Stimulated activated CD4-positive, alpha-beta T cell treated with anti-CD3 and anti-CD28 coated beads, Interleukin-4, amount 100 ng/mL, for 4 hours (primary cell): ENCODE measurements at places on chromosomes 4 and X.

- DNase-seq, result no peak
These were observed 236.9 kb downstream of the CHIC1 start for GRCh38 chrX:73799888-73800287.

DNA sequence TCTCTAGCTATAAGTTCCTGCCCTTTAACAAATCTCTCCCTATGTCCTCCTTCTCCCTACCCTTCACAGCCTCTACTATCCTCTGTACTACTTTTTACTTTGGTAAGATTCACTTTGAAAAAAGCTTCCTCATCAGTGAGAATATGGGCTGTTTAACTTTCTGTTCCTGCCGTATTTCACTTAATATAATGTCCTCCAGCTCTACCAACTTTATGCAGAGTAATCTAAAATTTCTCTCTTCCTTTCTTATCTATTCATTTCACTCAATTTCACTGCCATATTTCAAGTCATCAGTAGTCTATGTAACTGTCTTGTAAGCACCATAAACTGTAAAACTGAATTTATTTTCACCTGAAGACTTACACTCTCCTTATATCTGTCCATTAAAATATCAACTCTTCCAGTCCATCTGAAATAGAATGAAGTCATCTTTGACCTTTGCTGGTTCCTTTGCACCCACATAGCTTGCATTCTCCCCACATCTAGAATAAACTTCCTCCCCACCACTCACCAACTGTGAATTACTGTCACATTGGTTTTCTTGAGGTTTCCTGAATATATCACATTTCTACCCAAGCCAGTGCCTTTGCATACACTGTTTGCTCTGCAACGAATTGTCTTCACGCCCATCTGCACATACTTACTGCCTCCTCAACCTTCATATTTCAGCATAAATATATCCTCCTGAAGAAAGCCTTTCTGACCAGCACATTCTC, 54.6 kb downstream of the ARAP2 start:
- DNase-seq, result peak; percentile 2

DNA sequence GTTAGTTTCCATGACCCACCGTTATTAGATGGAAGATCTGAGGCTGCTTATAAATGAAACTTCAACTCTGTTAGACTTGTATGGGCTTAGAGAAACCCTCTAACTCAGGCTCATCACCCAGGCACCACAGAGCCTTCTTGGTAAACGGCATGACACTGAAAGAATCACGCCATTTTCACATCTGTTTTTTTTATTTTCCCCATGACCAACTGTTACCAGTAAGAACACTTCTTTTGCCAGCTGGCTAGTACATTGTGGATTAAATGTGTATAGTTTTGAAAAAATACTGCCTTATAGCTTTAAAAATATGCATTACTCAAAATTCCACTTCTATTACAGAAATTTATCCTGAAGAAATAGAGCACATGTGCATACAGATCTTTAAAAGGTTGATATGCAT, 48.0 kb upstream of the APELA start:
- DNase-seq, result no peak

DNA sequence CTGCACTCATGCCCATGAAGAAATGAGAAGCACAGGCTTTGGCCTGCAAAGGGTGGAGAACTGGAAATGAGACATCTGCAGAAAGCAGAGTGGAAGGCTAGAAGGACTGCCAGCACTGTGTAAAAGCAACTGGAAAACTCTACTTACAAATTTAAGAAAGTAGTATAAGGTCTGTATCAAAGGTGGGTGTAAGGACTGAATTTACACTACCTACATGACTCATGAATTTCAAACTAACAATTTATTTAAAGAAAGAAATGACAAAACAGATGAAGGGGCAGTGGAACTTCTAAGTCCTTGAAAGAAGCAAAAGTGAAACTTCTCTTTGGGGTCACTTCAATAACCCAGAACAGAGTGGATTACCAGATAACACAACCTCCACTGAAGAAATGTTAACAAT, 71.2 kb downstream of the SLC10A7 start:
- DNase-seq, result no peak

GRCh38 chr4:101157415-101158133, 189.8 kb downstream of the PPP3CA start:
- DNase-seq, result no peak

DNA sequence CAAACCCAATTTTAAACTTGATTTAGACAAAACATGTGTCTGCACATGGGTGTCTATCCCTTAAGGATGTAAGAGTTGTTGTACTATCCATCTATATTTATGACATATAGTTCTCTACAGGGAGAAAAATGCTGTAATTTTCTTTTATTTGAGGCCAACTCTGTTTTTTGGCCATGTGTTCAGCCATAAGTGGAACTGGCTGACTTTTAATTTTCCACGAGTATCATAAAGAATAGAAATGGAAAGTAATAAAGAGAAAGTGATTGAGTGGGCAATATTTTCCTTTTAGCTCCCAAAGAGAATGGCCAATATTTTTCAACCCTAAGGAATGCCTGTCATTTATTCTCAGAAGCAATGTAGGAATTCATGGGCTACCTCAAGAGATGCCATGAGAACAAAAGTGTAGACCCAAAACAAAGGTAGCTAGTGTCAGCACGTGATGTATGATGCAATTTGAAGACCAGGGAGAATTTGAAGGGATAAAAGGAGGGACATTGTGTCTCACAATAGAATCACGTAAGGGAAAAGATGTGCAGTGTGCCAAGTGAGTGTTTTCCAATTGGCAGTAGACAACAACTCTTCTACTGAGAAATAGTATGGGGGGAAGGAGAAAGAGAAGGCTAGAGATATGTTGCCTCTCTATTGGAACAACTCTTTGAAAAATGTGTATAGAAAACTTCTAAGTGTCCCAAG, 27.8 kb upstream of the MXRA5 start:
- no peak for DNase-seq

DNA sequence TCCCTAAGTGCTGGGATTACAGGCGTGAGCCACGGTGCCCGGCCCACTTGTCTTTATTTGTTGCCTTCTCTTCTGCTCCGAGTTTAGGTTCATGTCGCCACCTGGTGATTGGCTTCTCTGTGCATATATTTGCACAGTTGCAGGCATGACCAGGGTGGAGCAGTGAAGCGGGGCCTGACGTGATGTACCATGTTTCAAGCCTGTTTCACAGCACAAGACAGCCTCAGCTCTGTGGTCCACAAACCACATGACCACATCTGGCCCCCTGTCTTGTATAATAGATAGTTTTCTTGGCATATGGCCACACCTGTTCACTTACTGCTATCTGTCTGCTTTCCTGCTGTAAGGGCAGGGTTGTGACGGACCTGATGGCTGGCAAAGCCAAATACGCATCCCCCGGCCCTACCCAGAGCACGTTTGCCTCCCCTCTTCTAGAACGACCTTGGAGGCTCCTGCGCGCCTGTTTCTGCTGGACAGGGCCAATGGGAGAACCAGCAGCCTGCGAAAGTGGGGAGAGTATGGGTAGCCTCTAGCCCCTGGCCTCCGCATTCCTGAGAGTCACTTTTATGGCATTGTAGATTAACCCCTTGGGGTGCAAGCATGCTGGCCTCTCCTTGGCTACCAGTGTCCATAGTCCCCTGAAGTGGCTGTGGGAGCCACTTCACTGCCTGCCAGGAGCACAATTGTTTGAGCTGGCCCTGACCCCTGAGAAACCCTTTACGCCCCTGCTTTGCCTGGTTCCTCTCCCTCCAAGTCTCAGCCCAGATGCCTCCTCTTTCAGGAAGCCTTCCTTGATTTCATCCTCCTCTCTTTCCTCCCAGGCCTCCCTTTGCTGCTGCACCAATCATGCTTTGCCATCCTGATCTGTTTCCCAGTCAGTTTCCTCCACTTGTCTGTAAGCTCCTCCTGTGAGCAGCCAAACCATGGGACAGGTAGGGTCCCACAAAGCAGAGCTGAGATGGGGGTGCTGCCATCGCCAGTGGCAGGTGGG, 6.0 kb upstream of the SH3TC1 start:
- DNase-seq, result no peak

DNA sequence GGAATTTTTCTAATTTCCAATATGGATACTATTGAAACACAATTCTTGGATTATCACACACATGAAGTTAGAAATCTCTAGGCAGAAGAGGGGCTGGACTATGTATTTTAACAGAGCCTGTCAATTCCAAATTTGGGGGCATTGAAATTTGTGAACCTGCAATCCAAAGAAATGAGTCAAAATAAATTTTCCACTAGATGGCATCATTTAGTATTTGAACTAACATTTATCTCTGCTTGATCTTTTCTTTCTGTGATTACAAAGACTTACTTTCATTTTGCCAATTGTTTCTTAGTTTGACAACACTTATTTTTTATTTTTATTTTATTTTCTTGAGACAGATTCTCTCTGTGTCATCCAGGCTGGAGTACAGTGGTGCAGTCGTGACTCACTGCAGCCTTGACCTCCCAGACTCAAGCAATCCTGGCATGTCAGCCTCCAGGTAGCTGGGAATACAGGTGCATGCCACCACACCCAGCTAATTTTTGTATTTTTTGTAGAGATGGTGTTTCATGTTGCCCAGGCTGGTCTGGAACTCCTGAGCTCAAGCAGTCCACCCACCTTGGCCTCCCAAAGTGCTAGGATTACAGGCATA, 2.7 kb upstream of the PYURF start:
- no peak for DNase-seq

DNA sequence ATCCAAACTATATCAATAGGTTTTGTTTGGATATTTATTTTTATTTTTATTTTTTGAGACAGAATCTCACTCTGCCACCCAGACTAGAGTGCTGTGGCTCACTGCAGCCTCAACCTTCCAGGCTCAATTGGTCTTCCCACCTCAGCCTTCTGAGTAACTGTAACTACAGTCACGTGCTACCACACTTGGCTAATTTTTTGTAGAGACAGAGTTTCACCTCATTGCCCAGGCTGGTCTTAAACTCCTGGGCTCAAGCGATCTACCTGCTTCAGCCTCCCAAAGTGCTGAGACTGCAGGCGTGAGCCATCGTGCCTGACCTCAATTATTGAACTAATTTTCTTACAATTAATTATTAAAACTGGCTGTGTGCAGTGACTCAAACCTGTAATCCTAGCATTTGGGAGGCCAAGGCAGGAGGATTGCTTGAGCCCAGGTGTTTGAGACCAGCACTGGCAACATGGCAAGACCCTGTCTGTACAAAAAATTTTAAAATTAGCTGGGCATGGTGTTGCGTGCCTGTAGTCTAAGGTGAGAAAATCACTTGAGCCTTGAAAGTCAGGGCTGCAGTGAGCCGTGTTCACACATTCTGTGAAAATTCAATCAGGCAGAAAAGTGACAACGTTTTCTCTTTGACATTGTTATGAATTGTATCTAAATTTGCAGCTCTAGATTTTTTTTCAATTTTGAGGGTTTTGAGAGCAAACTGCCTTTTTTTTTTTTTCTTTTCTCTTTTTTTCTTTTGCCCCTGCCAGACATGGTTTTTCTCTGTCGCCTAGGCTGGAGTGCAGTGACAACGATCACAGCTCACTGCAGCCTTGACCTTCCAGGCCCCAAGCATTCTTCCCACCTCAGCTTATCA, 66.0 kb downstream of the UBE2K start:
- no peak for DNase-seq

- no peak for DNase-seq
These were observed 190.1 kb upstream of the BMP3 start for GRCh38 chr4:80840396-80840795.
